A549 treated with Mapracorat at 1 μM for 4 hours (cell line): ENCODE measurements at places on chromosomes 4 and X. TPM values are rescaled to one million over a fixed set of nuclear protein-coding genes. Genes with fewer than 3 reads are reported as not detected.

The CT45A1 gene
- total RNA-seq: not detected in 5 replicates

The BEND2 gene
- not detected in 5 replicates for total RNA-seq

The SAGE1 gene
- 0.06 to 0.09 TPM (median 0.07 TPM) in 4 of 5 replicates, not detected in the other for total RNA-seq

The EDNRA gene
- 0.11 to 0.32 TPM (median 0.30 TPM) in 5 replicates for total RNA-seq

The ASMT gene
- 0.16 to 0.53 TPM (median 0.45 TPM) in 4 of 5 replicates, not detected in the other for total RNA-seq
